ENCODE measurements at places on chromosomes 6 and 20.

GRCh38 chr6:152727507-152727906 lies 23.1 kb upstream of the VIP start:
- DNase-seq, result no peak

DNA sequence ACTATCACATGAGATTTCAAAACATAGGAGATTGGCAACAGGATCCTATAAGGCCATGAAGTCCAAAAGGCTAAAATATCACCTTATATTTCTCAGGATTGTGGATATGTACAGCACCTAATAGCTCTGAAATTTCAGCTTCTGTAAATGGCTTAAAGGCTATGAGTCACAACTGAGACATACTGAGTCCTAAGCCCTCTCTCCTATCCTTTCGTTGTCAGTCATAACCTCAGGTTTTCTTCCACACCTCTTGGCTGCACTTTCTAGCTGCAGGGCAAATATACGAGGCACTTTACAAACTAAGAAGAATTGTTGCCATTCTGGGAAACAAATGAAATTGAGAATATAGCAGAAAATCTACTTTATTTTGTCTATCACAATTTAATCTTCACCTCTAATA lies 969.9 kb upstream of the EPHA7 start:
- no peak for DNase-seq

DNA sequence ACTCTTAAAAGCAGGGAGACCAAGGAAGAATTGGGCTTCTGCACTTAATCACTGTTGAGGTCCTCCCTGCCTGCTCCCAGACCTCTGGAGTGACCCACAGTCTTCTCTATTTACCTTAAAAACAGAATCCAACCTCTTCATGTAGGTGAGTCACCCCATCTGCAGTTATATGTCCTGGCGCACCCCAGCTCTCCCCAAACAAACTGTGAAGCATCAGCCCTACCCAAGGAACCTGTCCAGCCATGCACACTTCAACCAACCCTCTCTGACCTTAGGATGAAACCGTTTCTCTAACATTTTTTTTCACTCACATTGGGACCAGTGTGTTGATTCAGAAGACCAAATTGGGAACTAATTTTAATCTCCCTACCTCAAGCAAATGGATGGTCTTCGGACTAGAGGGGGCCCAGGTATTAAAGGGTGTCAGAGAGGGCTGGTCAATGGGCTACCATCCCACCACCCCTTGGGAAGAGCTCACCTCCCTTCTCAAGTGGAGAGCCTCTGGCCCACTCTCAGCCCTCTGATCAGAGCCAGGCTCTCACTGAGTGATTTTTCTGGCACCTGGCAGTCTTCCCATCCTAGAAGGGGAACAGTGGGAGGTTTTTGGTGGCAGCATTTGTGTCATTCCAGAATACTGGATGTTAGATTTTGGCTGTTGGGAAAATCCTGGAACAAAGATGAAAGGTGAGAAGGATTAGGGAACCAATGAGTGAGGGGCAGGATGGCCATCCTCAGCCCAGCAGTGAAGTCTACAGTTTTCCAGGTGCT lies 203.6 kb downstream of the LRFN2 start:
- DNase-seq, result no peak

- DNase-seq, result no peak
These were observed 35.7 kb downstream of the DNAAF9 start for GRCh38 chr20:3371754-3372153.

DNA sequence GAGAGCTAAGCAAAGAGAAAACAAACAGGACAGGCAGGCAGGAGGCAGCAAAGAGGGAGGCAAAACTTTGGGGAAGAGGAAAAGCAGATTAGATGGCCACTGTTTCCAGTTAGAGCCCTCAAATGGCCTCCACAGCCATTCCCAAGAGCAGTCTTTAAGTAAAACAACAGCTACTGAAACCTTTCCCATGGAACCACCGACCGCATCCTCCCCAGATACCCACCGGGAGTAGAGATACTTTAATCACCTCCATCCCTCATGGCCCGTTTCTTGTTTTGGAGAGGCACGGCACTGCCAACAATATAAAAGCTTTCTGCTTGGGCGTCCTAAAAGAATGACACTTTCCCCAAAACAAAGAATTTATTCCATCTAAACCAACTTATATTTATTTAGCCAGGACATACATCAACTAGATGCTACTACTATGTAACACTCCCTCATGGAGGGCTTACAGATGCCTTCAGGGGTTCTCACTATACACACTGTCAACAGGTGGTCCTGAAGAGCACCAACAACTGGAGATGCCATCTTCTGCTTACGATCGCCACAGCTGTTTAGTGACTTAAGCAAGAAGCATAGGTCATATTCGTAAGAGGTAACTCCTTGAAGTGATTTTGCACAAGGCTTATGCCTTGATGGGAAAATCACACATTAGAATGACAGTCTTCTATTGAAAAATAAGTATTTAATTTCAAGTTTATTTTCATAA lies 43.4 kb downstream of the CNKSR3 start:
- DNase-seq, result no peak

DNA sequence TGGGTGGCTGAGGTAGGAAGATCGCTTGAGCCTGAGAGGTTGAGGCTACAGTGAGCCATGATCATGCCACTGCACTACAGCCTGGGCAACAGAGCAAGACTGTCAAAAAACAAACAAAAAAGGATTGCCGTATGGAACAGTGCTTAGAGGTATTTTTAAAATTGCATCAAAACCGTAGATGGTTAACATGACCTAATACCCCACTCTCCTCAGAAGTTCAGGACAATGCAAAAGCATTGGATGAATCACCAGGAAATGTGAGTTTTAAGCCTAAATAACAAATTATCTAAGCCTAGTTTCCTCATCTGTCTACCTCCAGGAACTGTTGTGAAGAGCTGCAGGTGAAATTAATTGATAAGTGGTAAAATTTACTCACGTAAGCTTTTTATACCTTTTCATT lies 123.8 kb upstream of the ID4 start:
- no peak for DNase-seq

DNA sequence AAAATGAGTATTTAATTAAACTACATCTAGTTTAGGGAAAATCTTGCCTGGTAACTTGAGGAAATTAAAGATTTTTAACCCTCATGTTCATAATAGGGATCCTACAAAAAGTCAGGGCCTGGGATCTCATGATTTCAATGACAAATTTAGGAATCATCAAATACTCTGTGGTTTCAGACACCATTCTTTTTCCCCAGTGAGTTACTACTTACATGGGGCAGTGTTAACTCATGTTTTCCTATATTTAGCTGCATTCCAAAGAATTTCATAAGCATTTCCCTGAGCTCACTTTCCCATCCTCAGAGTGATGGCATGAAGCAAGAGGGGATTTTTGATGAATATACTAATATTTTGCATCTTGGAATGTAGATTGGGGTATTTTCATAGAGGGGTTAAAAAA lies 321.7 kb downstream of the CENPW start:
- no peak for DNase-seq

DNA sequence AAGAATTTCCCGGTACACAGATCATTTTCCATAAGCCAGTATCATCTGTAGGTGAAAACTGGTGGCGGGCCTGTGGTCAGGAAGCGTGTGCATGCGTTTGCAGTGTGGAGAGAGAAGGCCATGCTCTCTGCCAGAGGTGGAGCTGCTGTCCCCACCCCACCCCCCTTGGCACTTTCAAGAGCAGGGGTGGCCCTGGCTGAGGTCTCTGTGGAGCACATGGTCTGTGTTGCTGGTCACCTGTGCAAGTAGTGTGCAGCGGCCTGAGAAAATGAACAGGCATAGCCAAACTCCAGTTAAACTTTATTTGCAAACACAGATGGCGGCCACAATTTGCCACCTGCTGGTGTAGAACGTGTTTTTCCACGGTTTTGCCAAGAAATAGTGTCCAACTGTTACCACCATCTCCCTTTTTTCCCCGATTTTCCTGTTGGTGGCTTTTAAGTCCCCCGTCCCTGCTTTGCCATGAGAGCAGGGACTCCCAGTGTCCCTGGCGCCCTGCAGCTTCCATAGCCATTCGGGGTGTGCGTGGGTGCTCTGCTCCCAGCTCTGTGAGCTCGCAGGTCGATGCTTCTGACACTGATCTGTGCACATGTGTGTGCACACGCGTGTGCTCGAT lies 2.5 kb downstream of the ADRM1 start:
- no peak for DNase-seq

GRCh38 chr6:61809004-61809595 lies 476.9 kb downstream of the KHDRBS2 start:
- DNase-seq, result no peak

- DNase-seq, result no peak
These were observed 88.2 kb downstream of the ZFP64 start for GRCh38 chr20:52103335-52103912.

DNA sequence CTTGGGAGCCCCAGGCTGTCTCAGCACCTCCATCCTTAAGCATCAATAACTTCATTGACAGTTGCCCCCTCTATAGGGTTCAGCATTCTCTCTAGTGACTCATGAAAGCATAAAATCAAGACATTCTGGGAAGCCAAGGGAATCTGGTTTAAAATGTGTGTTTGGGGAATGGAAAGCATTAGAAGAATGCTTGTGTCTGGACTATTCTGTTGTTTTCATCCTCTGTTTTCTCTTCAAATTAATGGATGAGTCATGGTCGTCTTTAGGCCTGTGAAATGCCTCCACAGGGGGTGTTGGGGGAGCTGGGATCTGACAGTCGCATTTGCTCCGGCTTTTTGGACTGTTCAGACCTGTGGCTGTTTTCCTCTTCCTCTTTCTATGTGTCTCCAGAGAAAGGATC lies 279.7 kb downstream of the CDC5L start:
- no peak for DNase-seq

DNA sequence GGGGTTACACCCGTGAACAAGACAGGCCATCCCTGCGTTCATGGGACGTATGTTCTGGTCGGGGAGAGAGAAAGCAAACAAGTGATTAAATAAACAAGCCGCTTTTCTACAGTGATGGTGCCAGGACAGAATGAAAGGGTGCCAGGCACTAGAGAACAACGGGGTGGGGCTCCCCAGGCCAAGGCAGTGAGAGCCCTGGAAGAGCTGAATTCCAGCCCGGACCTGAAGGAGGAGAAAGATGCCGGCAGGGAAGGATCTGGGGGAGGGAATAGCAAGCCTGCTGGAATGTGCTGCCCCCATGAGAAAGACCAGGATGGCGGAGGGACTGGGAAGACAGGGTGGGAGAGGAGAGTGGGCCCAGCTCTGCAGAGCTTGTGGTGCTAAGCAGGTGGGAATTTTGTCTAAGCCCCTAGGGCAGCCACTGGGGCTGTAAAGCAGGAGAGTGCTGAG lies 7.5 kb downstream of the SNAI1 start:
- no peak for DNase-seq

GRCh38 chr20:43323592-43323991 lies 133.9 kb upstream of the PTPRT start:
- no peak for DNase-seq

- DNase-seq, result no peak
These were observed 51.3 kb downstream of the AKAP12 start for GRCh38 chr6:151290877-151291721.

DNA sequence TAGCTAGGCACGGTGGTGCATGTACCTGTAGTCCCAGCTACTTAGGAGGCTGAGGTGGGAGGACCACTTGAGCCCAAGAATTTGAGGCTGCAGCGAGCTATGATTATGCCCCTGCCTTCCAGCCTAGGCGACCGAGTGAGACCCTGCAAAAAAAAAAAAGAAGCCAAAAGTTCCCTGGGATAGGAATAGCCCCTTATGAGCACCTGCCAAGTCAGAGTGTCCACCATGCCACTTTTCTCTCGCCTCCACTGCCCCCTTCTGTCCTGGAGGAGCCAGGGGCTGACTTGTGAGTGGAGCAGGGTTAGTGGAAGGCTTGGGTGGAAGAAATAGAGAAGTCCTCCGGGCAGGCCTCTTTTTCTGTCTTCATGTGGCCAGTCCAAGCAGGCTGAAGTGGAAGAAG lies 12.1 kb upstream of the DDX27 start:
- DNase-seq, result no peak

DNA sequence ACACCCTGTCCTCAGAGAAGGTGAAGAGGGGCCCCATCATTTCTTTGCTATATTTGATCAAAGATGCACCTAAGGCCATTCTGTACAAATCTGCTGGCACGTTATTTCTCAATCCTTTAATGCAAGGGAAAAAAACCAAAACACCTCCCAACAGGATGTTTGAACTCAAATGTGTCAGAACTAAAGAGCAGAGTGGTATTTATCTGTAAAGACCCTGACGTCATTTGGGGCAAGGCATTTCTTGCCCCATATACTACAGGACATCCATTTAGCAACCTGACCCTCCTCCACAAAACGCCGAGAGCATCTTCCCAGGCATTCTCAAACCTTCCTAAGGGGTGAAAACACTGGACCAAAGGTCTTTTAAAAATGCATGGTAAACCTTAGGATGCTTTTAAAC lies 50.8 kb downstream of the ZMYND8 start:
- DNase-seq, result no peak

DNA sequence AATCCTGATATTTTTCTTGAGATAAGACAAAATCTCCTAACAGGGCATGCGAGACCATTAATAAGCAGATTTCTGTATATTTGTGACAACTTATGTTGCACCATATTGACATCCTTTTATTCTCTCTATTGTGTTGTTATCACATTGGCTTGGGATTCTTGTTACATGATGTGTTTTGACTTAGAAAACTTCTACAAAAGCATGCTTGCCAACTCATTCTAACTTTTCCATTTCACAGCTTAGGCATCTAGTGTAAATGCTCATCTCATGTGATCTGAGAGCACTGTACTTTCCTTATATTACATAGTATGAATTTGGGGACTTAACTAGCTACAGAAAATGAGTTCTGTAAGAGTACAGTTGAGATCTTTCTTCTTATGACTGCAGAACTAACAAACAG lies 1040.7 kb upstream of the ADGRB3 start:
- no peak for DNase-seq

GRCh38 chr6:23339268-23339667 lies 769.9 kb downstream of the HDGFL1 start:
- no peak for DNase-seq

- no peak for DNase-seq
These were observed 116.3 kb upstream of the SCGN start for GRCh38 chr6:25535632-25536225.

DNA sequence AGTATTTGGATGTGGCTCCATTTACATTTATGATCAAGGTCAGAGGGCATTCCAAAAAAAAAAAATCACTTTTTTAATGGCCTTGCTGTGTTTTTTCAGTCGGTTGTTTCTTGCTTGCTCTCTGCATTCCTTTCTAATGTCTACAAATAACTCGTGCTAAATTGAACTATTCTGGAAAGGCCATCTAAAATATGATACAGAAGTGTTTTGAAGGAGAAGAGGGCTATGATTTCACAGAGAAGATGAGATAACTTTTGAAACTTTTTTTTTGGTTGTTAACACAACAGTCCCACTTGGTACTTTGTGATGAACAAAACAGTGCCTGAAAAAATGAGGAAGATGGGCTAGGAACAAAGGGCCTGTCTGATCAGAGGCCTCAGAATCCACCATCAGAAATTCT lies 156.1 kb upstream of the SMLR1 start:
- no peak for DNase-seq

- DNase-seq, result no peak
These were observed 1017.3 kb downstream of the KIF16B start for GRCh38 chr20:15555913-15556312.

Data from T-cell (primary cell).